ENCODE measurements at places on chromosomes 2 and 18. TPM values are rescaled to one million over a fixed set of nuclear protein-coding genes. Genes with fewer than 3 reads are reported as not detected.

GRCh38 chr18:54203914-54204313 lies 20.6 kb downstream of the MBD2 start:
- DNase-seq, result no peak

DNA sequence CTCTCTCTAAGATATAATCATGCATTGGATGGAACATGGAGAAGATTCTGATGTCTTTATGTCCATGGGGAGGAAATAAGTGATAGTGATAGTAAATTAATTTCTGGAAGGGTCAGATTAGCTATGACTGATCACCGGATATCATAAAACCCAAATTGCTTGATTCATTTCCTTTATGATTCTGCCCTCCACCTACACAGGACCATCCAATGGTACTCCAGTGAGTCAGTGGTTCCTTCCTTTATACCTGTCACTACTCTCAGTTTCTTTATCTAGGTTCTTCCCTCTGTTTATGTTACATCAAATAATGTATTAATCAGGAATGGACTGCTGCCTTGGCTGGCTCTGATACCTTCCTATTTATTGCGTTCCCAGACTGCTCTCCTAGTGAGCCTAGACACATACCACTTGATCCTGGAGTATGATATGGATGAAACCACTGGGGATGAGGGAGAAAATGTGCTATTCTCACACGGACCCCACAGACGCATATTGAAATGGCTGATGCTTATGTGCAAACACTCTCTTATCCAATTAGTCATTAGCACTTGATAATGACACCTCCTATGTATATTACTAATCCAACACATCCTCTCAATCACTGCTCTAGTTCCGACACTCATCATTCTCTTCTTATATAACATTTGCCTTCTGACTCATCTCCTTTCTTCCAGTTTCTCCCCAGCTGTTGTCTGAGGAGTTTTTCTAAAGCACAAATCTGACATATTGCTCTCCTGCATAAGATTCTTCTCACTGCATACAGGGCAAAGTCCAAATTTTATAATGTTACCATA lies 315.6 kb downstream of the INSIG2 start:
- DNase-seq, result peak; percentile 88

- no peak for DNase-seq
Observed at GRCh38 chr2:186440506-186440905, 45.6 kb upstream of the ZC3H15 start.

DNA sequence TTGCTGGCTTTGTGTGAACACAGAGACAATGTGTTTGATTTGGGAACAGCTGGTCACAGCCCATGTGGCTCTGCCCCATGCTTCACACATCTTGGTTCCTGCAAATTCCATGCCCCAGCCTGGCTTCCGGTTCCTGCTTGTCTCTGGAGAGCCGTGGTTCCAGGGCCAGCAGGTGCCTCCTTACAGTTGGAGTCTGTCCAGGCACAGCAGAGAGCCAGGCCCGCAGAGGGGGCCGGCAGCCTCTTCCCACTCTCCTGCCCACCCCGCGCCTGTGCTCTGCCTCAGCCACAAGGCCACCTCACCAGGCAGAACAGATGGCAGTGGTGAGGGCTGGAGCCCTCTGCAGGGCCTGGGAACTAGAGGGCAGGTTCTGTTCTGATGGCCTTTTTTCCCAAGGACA lies 81.5 kb downstream of the LDLRAD4 start:
- DNase-seq, result no peak

GRCh38 chr2:167706800-167707199 lies 540.6 kb downstream of the STK39 start:
- DNase-seq, result no peak

GRCh38 chr18:59451963-59452362 lies 92.9 kb upstream of the LMAN1 start:
- DNase-seq, result no peak

- peak; percentile 40 for DNase-seq
Observed at GRCh38 chr2:140275427-140275826, 1495.2 kb upstream of the NXPH2 start.

Gene CHRNG
- not detected for total RNA-seq

Gene HRH4
- total RNA-seq, result 0.13 TPM

DNA sequence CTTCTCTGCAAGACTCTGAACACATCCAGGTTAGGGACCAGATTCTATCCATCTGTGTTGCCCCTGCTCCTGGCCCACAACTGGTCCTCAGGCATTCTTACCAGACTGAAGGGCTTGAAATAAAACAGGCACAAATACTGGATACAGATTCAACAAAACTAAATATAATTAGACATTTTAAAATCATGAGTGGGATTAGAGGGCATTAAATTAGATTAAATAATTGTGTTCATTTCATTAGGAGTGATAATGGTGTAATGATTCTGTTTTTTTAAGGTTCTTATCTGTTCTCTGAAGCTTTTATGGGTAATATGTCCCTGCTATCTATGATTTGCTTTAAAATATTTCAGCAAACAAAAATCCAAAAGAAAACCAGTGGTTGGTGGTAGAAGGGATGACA lies 226.5 kb downstream of the IRS1 start:
- DNase-seq, result no peak

Gene SLC4A3
- 3.6 TPM for total RNA-seq

- DNase-seq, result no peak
Observed at GRCh38 chr2:127614246-127614645, 31.7 kb upstream of the GPR17 start.

DNA sequence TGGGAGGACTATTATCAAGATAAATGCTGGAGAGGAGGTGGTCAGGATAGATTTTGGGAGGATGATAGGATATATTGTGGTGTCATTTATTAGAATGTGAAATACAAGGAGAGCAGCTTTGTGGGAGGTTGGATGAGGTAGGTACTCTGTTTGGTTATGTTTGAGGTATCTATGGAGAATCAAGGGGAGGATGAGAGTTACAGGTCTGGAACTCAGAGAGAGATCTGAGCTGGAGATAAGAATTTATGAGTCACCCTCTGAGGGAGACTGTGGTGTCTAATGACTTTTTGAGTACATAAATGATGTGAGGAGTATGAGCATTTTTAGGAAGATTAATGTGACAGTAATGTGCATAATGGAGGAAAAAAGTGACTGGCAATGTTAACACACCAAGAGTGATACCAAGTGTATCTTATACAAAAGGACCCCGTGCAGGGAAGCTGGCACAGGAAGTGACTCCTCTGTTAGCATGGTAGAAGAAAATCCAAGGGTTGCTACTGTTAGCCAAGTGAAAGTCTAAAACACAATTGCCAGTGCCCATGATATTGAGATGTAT lies 48.2 kb downstream of the CRIM1 start:
- peak; percentile 90 for DNase-seq

GRCh38 chr2:232124309-232124708 lies 162.8 kb downstream of the DIS3L2 start:
- DNase-seq, result no peak

GRCh38 chr2:106607371-106607770 lies 120.2 kb downstream of the CD8B2 start:
- DNase-seq, result no peak

Gene HOXD1
- not detected for total RNA-seq

DNA sequence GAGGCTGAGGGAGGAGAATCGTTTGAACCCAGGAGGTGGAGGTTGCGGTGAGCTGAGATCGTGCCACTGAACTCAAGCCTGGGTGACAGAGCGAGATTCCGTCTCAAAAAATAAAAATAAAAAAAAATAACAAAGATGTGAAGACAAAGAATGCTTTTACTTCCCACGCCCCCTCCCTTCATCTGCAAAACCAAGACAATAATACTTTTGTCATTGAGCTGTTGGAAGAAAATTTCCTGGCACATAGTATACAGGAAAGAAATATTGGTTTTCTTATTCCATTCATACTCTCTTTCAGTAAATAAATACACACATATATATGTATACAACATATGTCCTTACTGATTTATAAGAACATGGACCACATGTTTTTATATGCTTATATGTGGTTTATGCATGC lies 12.2 kb downstream of the GREB1 start:
- DNase-seq, result no peak

Gene ZNF396
- 0.79 TPM for total RNA-seq

Gene MFSD2B
- under 0.01 TPM for total RNA-seq

Gene MORN2
- 10.4 TPM for total RNA-seq

DNA sequence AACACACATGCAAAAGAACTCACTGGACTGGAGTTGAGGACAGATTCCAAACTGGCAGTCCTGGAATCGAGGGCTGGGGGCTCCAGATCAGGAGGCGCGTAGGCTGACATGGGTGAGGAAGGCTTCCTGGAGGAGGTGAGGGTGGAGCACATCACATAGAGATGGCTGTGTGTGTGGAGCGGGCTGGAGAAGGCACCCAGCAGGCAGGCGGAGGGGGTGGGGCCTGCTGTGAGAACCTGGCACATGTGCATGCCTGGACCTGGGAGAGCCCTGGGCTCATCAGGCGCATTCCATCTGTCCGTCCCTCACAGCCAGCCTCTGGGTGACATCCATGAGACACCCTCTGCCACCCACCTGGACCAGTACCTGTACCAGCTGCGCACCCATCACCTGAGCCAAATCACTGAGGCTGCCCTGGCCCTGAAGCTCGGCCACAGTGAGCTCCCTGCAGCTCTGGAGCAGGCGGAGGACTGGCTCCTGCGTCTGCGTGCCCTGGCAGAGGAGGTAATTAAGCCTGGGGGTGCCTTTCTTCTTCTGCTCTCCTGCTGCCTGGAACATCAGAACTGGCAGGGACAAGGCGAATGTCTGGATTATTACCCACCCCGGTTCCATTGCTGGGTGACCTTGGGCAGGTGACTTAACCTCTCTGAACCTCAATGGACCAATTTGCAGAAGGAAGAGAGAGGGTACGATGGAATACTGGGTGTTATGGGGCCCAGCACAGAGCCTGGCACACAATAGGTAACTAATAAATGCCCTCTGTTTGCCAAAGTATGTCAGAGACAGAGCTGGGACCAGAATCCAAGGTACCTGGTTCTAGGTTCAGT lies 108.3 kb downstream of the DYSF start:
- no peak for DNase-seq

Gene TMEM163
- total RNA-seq, result not detected

GRCh38 chr2:74267068-74267467 lies 68.7 kb downstream of the MTHFD2 start:
- DNase-seq, result peak; percentile 49

DNA sequence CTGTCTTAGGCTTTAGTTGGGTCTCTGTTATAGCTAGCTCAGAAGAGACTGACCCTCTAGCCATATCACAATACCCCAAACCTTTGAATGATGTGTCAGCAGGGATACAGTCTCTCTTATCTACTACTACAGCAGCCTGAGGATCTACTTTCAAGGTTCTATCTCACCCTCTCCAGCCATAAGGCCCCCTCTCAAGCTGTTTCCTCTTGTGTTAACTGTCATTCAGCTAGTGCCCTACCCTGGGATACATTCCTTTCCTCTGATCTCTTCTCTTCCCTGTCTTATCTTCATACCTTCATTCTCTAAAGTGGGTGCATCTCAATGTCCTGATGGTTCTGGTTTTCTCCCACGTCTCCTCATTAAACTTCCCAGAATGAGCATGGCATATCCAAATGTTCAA lies 434.7 kb downstream of the NRXN1 start:
- no peak for DNase-seq

Gene NGEF
- total RNA-seq, result 6.1 TPM

Gene PROM2
- total RNA-seq, result 41.6 TPM

Gene MEMO1
- 29.7 TPM for total RNA-seq

Gene CREG2
- 0.26 TPM for total RNA-seq

GRCh38 chr18:47163241-47163640 lies 12.9 kb downstream of the IER3IP1 start:
- DNase-seq, result peak; percentile 75

DNA sequence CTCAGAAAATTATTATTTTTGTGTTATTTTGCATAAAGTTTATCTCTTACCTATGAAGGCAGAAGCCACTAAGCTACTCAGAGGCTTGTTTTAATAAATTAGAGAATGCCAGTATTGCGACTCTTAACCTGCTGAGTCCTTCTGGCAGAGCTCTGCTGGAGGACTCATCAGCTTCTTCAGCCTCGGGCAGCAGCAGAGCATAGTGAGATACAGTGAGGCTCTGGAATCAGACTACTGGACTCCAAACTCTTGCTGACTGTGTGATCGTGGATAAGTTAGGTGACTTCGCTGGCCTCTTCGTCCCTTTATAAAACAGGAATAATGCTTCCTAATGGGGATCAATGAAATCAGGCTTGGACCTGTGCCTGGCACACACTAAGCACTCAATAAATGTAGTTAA lies 1.7 kb downstream of the PTRHD1 start:
- no peak for DNase-seq

DNA sequence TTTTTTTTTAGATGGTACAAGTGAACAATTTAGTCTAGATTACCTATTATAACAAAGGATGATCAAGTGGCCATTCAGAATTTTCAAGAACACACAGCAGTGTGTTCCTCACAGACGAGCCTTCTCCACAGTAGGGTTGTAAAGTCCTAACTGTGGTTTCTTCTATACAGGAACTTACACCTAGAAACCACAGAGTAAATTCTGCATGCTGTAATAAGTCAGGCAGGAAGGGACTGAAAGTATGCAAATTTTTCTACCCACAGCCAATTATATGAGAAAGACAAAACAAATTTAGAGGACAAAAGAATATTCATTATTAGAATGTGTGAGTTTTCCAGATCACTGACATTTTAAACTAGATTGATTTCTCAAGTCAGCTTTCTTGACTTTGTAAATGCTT lies 99.5 kb downstream of the RBMS1 start:
- no peak for DNase-seq

- no peak for DNase-seq
Observed at GRCh38 chr18:54434453-54434852, 76.7 kb downstream of the C18orf54 start.

Gene TMEM198
- total RNA-seq, result under 0.01 TPM

GRCh38 chr2:236161531-236161930 lies 6.7 kb downstream of the GBX2 start:
- DNase-seq, result no peak

GRCh38 chr2:44462934-44463849 lies 101.4 kb downstream of the CAMKMT start:
- DNase-seq, result no peak

- no peak for DNase-seq
Observed at GRCh38 chr2:43127208-43127940, 99.0 kb downstream of the ZFP36L2 start.

- DNase-seq, result no peak
Observed at GRCh38 chr2:192288295-192288694, 93.6 kb upstream of the TMEFF2 start.

Gene CYB5A
- total RNA-seq, result 53.2 TPM

Gene APCDD1
- total RNA-seq, result 0.64 TPM

- no peak for DNase-seq
Observed at GRCh38 chr2:41111836-41112627, 660.1 kb upstream of the SLC8A1 start.

GRCh38 chr2:6417050-6417449 lies 448.7 kb downstream of the CMPK2 start:
- DNase-seq, result no peak

Gene CARF
- 2.4 TPM for total RNA-seq

- DNase-seq, result peak; percentile 86
Observed at GRCh38 chr2:109475531-109476210, 138.1 kb downstream of the SEPTIN10 start.

- DNase-seq, result no peak
Observed at GRCh38 chr18:74278058-74278457, 13.7 kb downstream of the CYB5A start.

Gene DCC
- total RNA-seq, result not detected

GRCh38 chr2:8582651-8583399 lies 99.0 kb upstream of the ID2 start:
- DNase-seq, result no peak

Measured in bronchial epithelial cell (primary cell).